Activated T-helper 2 cell treated with anti-CD3 and anti-CD28 coated beads, Interferon-gamma antibody, Interleukin-2, Interleukin-4, amounts not matched to agents 10 μg/mL and 5 μg/mL and 100 μg/mL, durations not matched to agents 14 hours and 24 hours and 36 hours (primary cell): ENCODE measurements at places on chromosomes 16 and 17. TPM values are rescaled to one million over a fixed set of nuclear protein-coding genes. Genes with fewer than 3 reads are reported as not detected.

The NHERF2 gene
- 2.3 and 2.6 TPM in 2 replicates for total RNA-seq

The RGS11 gene
- 0.30 and 0.46 TPM in 2 replicates for total RNA-seq

The MT2A gene
- 827 and 878 TPM in 2 replicates for total RNA-seq

The PEMT gene
- total RNA-seq, result 37.4 and 39.2 TPM in 2 replicates

The RBFOX1 gene
- not detected in 2 replicates for total RNA-seq

The MYH13 gene
- total RNA-seq, result not detected in 2 replicates

- no peak for DNase-seq
These were observed 122.2 kb downstream of the CCDC182 start for GRCh38 chr17:57622683-57623433.

- DNase-seq, result peak; percentile 8
These were observed 9.7 kb downstream of the CCR7 start for GRCh38 chr17:40555296-40556190.

GRCh38 chr17:16122697-16123434 is 92.5 kb downstream of the NCOR1 start:
- DNase-seq, result no peak

DNA sequence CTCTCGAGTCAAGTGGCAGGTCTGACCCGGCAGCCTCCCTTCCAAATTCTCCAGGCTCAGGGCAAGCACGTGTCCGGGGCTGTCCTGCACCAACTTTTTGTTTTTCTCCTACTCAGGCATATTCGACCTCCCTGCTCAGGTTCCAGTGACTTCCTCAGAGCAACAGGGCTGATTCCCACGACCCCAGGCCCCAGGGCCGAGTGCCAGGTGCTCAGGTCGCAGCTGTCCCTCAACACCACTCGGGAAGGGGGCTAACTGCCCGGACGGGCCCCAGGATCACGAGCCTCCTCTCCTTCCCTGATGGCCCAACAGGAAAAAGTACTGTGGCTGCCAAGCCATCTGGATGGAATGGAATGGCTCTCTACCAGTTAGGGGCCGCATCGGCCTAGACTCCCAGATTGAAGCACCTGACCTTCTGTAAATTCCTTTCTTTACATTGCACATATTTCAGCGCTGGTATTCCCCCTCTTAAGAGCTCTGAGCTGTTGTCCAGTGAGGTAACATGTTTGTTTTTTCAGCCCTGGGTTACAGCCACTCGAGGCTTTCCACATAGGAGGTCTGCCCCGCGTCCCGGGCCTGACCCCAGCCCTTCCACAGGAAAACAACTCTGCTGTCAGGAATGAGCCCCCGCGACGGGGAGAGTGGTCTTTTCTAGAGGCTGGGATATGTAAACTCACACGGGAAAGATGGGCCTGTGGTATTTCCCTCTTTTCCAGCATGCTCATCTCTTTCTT is 25.0 kb downstream of the NXN start:
- no peak for DNase-seq

- DNase-seq, result no peak
These were observed 7.3 kb downstream of the KIF18B start for GRCh38 chr17:44940317-44940716.

DNA sequence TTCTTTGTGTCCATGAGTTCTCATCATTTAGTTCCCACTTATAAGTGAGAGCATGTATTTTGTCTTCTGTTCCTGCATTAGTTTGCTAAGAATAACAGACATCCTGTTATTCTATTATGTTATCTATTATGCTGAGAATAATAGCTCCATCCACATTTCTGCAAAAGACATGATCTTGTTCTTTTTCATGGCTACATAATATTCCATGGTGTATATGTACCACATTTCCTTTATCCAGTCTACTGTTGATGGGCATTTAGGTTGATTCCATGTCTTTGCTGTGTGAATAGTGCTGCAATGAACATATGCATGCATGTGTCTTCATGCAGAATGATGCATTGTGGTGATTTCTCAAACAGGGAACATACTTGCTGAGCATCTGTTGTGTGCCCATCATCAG is 21.4 kb downstream of the PIK3R5 start:
- no peak for DNase-seq

GRCh38 chr17:74008196-74008595 is 195.3 kb upstream of the RPL38 start:
- peak; percentile 24 for DNase-seq
